HS-5 (cell line): ENCODE measurements at places on chromosomes 1 and 21.

- no peak for DNase-seq
Measured at GRCh38 chr1:152002960-152003359, 9.3 kb upstream of the S100A10 start.

- DNase-seq = no peak
Measured at GRCh38 chr1:109722908-109723691, 11.0 kb downstream of the GSTM5 start.

- no peak for DNase-seq
Measured at GRCh38 chr1:20376171-20376570, 85.5 kb downstream of the VWA5B1 start.

DNA sequence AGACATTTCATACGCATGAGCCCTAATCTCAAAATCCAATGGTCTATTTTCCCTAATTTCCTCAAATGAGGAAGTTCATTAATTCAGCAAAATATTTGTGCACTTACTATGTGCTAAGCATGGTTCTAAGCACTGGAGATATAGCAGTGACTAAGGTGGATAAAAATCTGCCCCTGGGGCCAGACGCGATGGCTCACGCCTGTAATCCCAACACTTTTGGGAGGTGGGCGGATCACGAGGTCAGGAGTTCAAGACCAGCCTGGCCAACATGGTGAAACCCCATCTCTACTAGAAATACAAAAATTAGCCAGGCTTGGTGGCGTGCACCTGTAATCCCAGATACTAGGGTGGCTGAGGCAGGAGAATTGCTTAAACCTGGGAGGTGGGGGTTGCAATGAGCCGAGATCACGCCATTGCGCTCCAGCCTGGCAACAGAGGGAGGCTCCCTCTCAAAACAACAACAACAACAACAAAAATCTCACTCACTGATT is 4.3 kb upstream of the MIIP start:
- DNase-seq = no peak

- DNase-seq = no peak
Measured at GRCh38 chr1:181504399-181504842, 21.1 kb downstream of the CACNA1E start.

- peak; percentile 16 for DNase-seq
Measured at GRCh38 chr1:8701794-8702471, 115.5 kb downstream of the RERE start.

DNA sequence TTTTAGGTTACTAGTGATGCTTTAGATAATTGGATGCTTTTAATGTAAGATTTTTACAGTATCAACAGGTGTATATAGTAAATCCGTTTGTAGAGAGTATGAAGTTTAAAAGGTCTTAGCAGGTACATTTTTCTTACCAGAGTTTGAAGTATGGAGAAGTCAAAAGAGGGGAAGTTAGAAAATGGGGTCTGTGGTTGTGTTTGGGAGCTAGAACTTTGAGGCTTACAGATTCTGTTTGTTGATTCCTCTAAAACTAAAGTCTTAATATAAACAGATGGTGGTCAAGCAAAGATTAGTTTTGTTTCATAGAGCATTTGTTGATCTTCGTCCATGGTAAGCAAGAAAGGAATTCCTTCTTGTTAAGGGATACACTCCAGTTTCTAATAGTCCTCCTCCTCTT is 35.8 kb downstream of the CDC42 start:
- DNase-seq = no peak
